ENCODE measurements at places on chromosomes 5 and 9. TPM values are rescaled to one million over a fixed set of nuclear protein-coding genes. Genes with fewer than 3 reads are reported as not detected.

Gene HACD4
- 9.1 TPM for total RNA-seq

Gene PCDHB7
- total RNA-seq = 0.11 TPM

Gene LRRC70
- total RNA-seq = 1.4 TPM

Gene IL4
- total RNA-seq = not detected

Gene SLC36A3
- not detected for total RNA-seq

Gene IL17B
- total RNA-seq = 0.22 TPM

Gene PDE6A
- not detected for total RNA-seq

Gene PCDHGB3
- 4.2 TPM for total RNA-seq

Gene PHF24
- 0.11 TPM for total RNA-seq

Gene PIK3R1
- total RNA-seq = 20.8 TPM

Gene FSTL4
- not detected for total RNA-seq

Gene FRMD3
- total RNA-seq = 1.4 TPM
